ENCODE measurements at places on chromosomes 4 and X.

DNA sequence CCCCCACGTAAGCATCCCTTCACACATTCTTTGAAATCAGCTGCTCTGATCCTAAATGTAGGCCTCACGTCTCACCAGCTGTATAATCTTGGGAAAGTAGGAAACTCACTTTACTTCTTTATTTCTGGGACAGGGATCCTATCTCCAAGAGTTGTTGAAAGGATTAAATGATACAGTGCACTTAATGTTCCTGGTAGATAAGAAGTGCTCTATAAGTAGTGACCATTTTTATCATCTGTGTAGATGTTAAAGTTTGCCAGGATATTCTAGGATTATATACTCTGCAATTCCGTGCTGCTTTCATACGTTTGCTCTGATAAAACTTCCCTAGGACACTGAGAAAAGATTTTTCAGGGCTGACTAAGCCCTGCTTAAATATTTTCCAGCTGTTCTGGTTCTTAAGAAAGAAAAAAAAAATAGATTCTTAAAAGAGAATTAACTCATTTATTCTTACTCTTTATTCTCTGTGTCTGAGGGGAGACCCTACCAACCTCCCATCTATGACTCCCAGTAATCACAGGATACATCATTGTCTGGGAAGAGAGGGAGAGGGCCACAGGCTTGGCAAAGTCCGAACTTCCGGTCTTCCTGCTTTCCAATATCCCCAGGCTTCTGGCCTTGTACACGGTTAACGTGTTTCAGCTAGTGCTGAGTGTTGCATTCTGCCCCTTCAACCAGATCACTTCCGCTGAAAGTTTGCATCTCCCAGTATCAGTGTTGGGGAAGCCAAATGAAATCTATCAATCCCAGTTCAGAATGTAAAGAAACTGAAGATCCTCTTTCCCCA is 269.2 kb downstream of the TRIML1 start:
- DNase-seq: peak; percentile 65

GRCh38 chrX:10239611-10240064 is 82.9 kb downstream of the CLCN4 start:
- DNase-seq: peak; percentile 75

GRCh38 chrX:21745756-21746155 is 12.2 kb downstream of the SMPX start:
- DNase-seq: peak; percentile 23

GRCh38 chr4:123593655-123594054 is 197.1 kb downstream of the SPRY1 start:
- DNase-seq: no peak

DNA sequence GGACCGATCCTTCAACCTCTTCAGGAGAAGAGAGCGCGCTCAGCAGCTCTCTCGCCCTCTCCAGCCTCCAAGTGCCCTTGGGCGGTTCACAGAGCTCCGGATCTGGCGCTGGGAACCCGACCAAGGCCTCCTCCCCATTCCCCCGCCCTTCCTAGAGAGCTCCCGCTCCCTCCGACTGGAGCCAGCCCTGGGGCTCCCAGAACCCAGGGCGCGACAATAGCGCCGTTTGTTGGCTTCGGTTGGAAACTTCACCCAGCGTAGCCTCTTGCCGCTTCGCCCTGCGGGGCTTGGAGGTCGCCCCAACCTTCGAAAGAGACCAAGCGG is 3.1 kb upstream of the SOX3 start:
- DNase-seq: no peak

- no peak for DNase-seq
These were observed 13.6 kb downstream of the ELOVL6 start for GRCh38 chr4:110184791-110185155.

DNA sequence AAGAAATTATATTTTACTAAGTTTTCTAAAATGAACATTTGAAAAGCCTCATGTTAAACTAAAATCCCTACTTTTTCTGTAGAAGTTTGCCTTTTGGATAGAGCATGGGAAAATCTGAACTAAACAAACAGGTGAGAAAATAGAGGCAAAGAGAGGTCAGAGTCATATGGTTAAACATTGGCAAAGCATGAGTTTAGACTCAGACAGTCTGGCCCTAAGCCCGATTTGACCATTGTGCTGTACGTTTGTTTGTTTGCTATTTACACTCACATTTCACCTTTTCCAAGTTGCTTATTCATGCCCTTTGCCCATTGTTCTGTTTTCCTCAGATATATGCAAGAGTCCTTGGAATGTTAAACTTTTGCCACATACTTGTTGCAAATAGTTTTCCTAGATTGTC is 85.4 kb downstream of the TIGD2 start:
- DNase-seq: peak; percentile 5

- no peak for DNase-seq
These were observed 5.6 kb downstream of the TASL start for GRCh38 chrX:30572004-30572403.

DNA sequence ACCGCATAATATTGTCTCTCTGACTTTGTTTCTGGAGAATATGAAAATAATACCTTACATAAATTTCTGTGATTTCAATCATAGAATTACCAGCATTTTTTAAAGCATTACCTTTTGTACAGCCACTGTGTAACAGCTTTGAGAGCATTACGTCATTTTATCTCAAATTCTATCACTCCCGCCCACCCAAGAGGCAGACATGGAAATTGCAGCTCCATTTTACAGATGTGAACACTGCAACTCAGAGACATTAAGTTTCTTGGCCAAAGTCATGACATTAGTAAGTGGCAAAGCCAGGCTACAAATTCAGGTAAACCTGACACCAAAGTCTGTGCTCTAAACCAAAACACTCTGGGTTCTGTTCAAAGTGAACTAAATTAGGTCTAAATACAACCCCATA is 33.6 kb upstream of the KDR start:
- DNase-seq: no peak

DNA sequence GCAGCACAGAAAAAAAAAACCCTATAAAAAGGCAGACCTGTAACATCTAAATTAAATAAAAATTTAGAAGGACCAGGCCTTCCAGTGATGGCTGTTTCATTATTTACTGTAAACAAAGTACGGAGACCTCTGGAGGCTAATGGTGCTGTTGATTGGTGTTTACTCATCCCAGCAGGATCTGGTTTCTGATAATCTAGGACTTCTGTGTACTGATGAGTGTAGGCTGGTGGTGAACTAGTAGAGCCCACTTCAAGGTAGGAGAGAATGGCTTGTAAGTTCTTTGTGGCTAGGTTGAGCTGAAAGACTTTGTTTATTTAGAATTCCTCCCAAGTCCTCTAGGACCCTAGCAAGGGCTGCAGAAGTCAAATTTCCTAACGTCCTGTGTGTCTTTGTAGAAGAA is 398.1 kb upstream of the PITX2 start:
- no peak for DNase-seq

DNA sequence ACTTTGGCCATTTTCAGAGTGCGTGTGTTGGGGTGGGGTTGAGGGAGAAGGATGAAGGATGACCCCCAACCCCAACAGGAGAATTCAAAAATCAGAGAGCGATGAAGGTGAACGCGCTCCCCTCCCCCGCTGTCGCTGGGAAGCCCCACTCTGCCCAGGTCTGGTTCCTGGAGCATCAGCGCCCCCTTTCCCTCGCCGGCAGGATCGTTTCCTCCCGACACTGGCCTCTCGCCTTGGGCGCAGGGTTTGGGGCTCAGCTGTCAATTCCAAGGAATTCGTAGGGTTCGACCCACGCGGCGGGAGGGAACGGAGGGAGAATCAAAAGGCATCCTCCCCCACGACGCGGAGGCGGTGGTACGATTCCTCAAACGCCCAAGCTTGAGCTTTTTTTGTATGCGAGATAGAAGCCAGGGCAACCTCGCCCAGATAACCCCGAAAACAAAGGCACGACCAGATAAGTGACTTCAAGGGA is 1.0 kb upstream of the PDGFRA start:
- DNase-seq: peak; percentile 83

DNA sequence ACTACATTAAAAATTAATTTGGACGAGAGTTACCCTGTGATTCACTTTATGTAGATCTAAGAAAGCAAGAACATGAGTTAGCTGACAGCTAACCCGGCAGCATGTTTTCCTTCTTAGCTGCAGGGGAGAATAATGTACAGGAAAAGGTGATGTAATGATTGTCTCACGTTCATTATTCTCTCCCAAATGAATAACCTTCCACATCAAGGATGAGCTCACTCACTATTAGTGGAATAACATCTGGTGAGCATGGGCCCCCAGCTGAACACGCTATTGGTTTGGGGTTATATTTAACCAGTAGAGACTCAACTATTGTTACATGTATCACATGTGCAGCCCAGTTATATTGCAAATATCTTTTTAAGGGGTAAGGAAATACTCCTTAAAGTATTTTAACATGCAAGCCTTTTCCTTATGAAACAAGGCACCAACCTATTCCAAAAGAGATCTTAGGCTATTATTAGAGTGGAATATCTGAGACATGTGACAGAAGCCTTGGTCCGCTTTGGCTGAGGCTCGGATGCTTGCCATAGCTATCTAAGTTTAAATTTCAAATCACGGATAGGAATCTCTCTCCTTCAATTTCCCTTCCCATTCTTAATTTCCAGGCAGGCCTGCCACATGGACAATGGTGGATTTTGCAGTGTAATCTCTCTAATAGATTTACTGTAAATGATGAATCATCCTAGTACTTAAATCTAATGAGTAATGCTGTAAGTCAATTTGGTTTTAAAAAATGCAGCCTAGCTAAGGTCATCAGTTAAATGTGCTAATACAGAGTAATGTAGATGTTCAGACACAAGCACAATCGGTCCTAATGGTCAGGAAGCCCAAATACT is 99.0 kb upstream of the OTUD4 start:
- DNase-seq: peak; percentile 89

GRCh38 chr4:40782876-40783275 is 33.1 kb downstream of the NSUN7 start:
- DNase-seq: no peak

DNA sequence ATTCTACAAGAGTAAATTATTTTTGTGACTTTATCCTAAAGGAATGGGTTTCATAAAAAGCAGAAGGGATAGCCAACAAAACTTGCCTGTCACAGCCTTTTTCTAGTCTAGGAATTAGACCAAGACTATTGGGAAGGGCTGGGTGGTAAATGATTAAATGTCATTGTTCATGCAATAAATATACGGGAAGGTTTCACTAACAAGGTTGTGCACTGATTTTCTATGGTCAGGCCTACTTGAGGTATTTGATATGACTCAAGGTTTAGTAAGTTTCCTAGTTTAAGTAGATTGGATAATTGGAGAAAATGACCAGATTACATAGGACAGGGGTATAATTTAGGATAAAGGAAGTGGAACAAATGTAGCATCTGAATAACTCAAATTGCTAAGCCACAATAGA is 249.1 kb upstream of the BMP3 start:
- no peak for DNase-seq

- DNase-seq: no peak
These were observed 1.4 kb upstream of the TLR6 start for GRCh38 chr4:38858097-38858420.

- no peak for DNase-seq
These were observed 214.6 kb downstream of the ADGRA3 start for GRCh38 chr4:22301253-22301652.

GRCh38 chrX:101462892-101463291 is 22.4 kb upstream of the ARMCX4 start:
- DNase-seq: peak; percentile 21

DNA sequence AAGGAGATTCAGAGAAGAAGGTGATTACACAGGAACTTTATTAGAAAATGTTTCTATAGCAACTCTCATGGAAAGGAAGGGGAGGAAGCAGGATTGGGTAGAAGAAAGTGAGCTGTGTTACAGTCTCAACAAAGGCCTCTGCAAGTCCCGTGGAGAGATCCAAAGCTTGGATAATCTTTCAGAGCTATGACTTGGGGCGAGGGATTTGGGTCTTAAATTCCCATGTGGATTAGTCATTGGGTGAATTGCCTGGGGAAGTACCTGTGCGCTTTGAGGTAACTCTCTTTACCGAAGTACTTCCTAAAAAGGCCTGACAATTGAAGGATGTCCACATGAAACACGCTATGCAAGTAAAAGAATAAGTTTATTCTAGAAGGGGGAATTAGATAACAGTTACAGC is 133.8 kb upstream of the ANKRD50 start:
- DNase-seq: no peak

DNA sequence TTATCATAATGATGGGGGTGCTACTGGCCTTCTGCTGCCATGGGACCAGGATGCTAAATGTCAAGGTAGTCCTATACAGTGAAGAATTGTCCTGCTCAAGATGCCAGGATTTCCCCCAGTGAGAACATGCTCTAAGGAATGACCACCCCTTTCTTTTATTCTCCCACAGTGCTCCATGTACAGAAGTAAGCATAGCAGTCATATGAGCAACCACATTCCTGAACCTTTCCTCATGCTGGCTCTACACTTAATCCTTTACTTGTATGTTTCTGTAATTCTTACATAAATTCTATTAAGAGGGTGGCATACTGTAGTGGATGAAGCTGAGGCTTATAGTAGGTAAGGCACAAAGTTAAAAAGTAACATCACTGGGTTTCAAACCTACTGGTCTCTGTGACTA is 20.2 kb downstream of the CYP2U1 start:
- peak; percentile 81 for DNase-seq

DNA sequence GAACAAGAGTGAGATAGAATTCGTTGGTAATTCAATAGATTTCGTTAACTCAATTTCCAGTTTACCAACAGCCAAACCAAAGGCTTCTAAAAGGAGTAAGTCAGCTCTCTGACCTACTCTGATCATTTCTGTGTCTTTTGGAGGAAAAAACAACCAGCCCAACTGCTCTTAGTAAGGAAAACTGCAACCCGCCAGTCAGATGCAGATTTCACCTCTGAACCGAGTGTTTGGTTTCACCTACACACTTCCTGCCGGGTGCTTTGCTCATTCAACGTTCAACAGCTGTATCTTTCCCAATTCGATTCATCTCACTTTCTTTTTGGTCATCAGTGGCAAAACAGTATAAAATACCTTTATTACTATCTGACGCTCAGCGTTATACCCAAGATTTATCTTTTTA is 24.5 kb downstream of the TMSB4X start:
- DNase-seq: no peak

DNA sequence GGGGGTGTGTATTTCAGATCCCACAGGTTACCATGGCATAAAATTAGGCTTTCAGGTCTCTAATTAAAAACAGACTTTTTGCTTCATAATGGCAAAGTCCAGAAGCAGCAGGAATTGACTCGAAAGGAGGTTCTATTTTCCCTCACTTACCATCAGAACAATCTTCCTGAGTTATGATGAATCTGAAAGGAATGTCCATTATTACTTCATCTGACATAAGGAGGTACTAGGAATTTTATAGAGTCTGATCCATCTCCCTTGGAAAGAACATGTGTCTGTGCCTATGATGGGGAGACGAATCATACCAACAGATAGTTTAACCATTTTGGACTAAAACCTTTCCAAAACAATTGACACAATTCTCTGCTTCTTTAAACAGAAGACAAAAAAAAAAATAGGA is 206.3 kb upstream of the FGF13 start:
- peak; percentile 93 for DNase-seq

- DNase-seq: peak; percentile 99
These were observed 52.1 kb downstream of the PDGFRA start for GRCh38 chr4:54281054-54281766.

- DNase-seq: peak; percentile 25
These were observed 164.3 kb upstream of the MAMLD1 start for GRCh38 chrX:150198776-150199175.

Data from AG10803 (cell line).